Kidney (tissue), 22 donors: ENCODE measurements at places on chromosomes 11 and 22. TPM values are rescaled to one million over a fixed set of nuclear protein-coding genes. Genes with fewer than 3 reads are reported as not detected.

KRTAP5-7 gene
- total RNA-seq, result 0.22 TPM

NLRP10 gene
- total RNA-seq, result not detected

TPST2 gene
- total RNA-seq, result 40.3 TPM

HBB gene
- total RNA-seq, result 59.9 TPM

CARNS1 gene
- total RNA-seq, result 1.7 TPM

SLC5A12 gene
- total RNA-seq, result 0.94 TPM

GSTT2B gene
- total RNA-seq, result 10.8 TPM

SNX32 gene
- total RNA-seq, result 1.0 TPM

MEN1 gene
- 20.9 TPM for total RNA-seq

MS4A4A gene
- 49.7 TPM for total RNA-seq

PRAME gene
- 1.7 TPM for total RNA-seq
